Esophagus squamous epithelium (tissue), 5 donors: ENCODE measurements at places on chromosomes 6 and 20.
A peak's percentile ranks its signal among the peaks of the same experiment; 100 is the strongest.

- peaks cover 48% of the 10 kb centered on the region for H3K4me1 ChIP-seq
- H3K4me3 ChIP-seq: peak overlapping the region; percentile 27
- no peaks in the 10 kb centered on the region for H3K36me3 ChIP-seq
- no peaks in the 10 kb centered on the region for H3K27me3 ChIP-seq
These were observed 886 bp downstream of the SDCBP2 start for GRCh38 chr20:1327827-1328679.

GRCh38 chr6:14059791-14060436, 57.7 kb upstream of the CD83 start:
- H3K27me3 ChIP-seq: no peaks in the 10 kb centered on the region
- H3K36me3 ChIP-seq: no peaks in the 10 kb centered on the region
- no peak overlapping the region for H3K4me3 ChIP-seq

DNA sequence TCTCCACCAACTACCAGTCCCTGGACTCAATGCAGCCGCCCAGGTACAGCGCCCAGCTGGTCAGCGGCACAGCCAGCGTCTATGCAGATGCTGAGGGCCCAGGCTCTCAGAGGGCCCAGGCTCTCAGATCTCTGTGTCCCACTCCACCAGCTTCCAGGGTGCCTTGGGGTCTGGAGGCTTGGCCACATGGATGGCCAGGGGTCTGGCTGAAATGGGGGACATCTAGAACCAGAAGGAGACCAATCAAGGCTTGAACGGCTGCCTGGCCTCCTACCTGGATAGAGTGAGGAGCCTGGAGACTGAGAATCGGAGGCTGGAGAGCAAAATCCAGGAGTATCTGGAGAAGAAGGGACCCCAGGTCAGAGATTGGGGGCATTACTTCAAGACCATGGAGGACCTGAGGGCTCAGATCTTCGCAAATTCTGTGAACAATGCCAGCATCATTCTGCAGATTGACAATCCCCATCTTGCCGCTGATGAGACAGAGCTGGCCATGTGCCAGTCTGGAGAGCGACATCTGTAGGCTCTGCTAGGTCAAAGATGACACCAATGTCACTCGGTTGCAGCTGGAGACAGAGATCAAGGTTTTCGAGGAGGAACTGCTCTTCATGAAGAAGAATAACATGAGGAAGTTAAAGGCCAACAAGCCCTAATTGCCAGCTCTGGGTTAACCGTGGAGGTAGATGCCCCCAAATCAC, 44.1 kb upstream of the GRM4 start:
- no peak for DNase-seq
- no peaks in the 10 kb centered on the region for H3K36me3 ChIP-seq
- no peaks in the 10 kb centered on the region for H3K27me3 ChIP-seq
- no peak overlapping the region for H3K4me3 ChIP-seq
- no peaks in the 10 kb centered on the region for H3K4me1 ChIP-seq
- H3K27ac ChIP-seq: no peak overlapping the region

DNA sequence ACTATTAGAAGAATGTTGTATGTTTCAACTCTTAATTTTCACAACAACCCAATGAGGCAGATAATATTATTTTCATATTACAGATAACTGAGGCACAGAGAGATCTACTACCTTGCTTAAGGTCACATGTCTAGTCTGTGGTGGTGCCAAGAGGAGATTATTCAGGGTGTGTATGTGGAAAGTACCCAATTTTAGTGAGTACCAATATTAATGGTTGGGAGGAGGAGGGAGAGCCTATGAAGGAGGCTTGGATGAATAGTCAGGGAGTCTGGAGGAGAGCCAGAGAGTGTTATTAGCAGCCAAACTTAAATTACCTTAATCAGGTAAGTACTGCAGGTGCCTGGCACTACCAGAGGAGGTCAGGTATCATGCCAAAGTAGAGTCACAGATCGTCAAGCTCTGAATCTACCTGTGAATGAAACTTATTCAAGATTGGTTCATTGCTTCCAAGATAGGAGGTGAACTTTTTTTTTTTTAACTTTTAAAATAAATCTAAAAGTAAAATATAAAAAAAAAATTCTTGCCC, 10.9 kb upstream of the CALHM6 start:
- H3K27me3 ChIP-seq: no peaks in the 10 kb centered on the region
- H3K4me3 ChIP-seq: no peak overlapping the region
- H3K4me1 ChIP-seq: peaks cover 14% of the 10 kb centered on the region
- H3K27ac ChIP-seq: no peak overlapping the region
- no peaks in the 10 kb centered on the region for H3K36me3 ChIP-seq
- DNase-seq: no peak

DNA sequence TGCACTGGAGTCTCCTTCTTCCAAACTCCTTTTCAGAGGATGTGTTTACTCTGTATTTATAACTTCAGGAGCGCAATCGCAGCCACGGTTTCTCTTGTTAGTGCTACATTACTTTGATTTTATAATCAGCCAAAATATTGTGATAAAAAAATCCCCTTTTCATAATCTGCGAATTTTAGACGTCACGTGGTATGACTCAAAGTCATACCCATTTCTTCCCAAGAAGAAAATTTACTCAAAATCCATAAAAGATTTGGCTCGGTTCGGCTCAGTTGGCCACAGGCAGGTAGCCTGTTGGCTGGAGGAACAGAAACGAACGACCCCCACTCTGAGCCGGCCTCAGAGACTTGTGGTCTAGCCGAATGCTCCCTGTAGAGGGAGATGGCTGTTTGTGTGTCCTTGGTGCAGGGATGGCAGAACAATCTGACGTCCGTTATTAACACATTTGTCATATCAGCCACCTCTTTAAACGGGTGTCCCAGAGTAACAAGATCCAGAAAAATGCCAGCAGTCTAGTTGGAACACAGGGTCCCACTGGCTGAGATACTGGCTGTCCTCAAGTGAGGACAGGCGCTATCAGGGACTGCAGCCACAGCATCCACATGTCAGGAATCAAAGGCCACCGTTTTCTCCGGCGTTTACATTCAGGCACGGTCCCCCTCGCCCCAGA, 247.6 kb downstream of the DLL1 start:
- H3K36me3 ChIP-seq: no peaks in the 10 kb centered on the region
- H3K4me3 ChIP-seq: no peak overlapping the region

- H3K27ac ChIP-seq: peak overlapping the region; percentile 71
- no peaks in the 10 kb centered on the region for H3K27me3 ChIP-seq
- no peak overlapping the region for H3K4me3 ChIP-seq
These were observed 65.0 kb upstream of the MOCS1 start for GRCh38 chr6:39999006-39999867.
